Immature natural killer cell (primary cell): ENCODE measurements at places on chromosomes 6 and 20. TPM values are rescaled to one million over a fixed set of nuclear protein-coding genes. Genes with fewer than 3 reads are reported as not detected.

DNA sequence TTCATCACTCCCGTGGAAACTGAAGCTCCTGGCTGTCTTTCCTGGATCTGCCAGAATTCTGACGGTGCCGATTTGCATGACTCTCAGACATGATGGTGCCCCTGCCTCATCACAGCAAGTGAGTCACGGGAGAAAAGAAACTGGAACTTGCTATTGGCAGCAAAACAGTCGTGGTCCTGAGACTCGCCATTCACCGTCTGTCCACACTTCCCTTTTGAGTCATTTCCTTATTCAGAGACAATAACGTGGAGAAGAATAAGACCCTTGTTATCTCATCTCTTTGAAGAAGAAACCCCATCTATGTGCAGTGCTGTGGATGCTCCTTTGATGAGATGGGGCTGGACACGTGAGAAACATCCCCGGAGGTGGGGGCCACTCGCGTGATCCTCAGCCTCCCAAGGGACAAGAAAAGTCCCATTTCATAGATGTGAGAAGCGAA, 4.2 kb downstream of the GPR31 start:
- H3K27ac ChIP-seq, result peak overlapping the region; percentile 39
- no peaks in the 10 kb centered on the region for H3K36me3 ChIP-seq
- no peaks in the 10 kb centered on the region for H3K4me1 ChIP-seq
- no peak overlapping the region for H3K4me3 ChIP-seq

- H3K4me3 ChIP-seq, result no peak overlapping the region
- H3K27ac ChIP-seq, result no peak overlapping the region
- H3K27me3 ChIP-seq, result no peaks in the 10 kb centered on the region
- H3K36me3 ChIP-seq, result peaks cover 3% of the 10 kb centered on the region
- no peak for DNase-seq
Measured at GRCh38 chr6:107357031-107357430, 102.3 kb downstream of the PDSS2 start.

DNA sequence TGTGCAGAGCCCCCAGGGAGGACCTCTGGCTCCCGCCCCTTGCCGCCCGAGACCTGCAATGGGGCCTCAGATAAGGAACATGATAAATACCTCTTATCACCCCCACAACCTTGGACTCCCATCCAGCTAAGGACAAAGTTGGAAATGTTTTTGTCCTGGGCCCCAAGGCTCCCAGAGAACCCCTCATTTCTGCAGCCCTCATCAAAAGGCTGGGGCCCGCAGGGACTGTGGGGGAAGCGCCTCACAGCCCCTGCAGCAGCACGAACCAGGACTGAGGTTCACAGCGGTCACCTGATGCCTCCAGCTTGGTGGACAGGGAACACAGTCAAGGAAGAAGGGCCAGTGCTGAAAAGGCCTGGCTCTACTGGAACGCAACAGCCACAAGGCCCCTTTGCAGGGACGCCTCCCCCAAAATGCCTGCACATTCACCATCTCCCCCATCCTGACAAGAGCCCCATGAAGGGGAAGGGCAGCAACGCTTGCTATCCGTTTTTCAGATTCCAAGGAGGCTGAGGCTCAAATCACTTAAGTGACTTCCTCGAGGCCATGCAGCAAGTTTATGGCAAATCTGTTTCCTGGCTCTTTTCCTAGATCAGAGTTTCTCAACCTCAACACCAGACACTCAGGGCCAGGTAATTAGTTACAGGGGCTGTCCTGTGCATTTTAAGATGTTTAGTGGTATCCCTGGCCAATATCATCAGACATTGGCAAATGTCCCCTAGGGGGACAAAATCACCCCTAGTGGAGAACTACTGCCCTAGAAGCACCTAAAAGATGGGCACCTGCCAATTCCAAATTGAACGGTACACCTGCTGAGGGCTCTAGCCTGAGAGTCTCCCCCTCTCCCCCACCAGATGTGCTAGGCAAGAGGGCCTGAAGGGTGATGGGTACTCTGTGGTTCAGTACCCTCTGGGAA, 10.6 kb downstream of the TFEB start:
- H3K4me3 ChIP-seq, result peak overlapping the region; percentile 48
- no peaks in the 10 kb centered on the region for H3K36me3 ChIP-seq
- DNase-seq, result no peak
- H3K27me3 ChIP-seq, result peaks cover 2% of the 10 kb centered on the region

Gene HLA-G
- not detected for polyA plus RNA-seq

Gene PACRG
- not detected for polyA plus RNA-seq

Gene PXDC1
- not detected for polyA plus RNA-seq

DNA sequence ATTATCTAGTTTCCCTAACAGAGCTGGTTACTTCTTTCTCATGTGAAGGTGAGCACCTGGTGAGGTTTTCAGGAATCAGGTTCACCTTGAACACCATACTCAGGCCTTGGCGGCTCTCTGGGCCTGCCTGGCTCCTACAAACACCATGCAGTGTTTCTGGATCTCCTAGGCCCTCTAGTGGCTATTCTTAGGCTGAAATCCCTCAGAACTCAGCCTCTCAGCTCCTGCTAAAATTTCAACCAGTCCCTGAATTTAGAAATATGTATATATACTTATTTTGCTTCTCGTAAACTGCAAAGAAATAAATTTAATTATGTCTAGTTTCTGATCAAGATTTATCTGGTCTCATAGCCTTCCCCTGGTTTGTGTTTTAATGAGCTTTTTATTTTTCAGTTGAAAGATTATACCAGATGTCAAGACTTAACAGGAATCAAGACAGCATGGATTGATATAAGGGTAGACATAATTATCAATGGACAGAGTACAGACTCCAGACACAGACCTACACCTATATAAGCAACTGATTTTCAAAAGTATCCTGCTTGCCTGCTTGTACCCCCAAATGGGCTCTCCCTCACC, 55.9 kb downstream of the ANKEF1 start:
- no peaks in the 10 kb centered on the region for H3K4me1 ChIP-seq
- no peak overlapping the region for H3K4me3 ChIP-seq
- DNase-seq, result peak; percentile 9
- H3K27me3 ChIP-seq, result no peaks in the 10 kb centered on the region
- H3K27ac ChIP-seq, result no peak overlapping the region
- H3K36me3 ChIP-seq, result no peaks in the 10 kb centered on the region
